ENCODE measurements at places on chromosomes 3 and 15.

DNA sequence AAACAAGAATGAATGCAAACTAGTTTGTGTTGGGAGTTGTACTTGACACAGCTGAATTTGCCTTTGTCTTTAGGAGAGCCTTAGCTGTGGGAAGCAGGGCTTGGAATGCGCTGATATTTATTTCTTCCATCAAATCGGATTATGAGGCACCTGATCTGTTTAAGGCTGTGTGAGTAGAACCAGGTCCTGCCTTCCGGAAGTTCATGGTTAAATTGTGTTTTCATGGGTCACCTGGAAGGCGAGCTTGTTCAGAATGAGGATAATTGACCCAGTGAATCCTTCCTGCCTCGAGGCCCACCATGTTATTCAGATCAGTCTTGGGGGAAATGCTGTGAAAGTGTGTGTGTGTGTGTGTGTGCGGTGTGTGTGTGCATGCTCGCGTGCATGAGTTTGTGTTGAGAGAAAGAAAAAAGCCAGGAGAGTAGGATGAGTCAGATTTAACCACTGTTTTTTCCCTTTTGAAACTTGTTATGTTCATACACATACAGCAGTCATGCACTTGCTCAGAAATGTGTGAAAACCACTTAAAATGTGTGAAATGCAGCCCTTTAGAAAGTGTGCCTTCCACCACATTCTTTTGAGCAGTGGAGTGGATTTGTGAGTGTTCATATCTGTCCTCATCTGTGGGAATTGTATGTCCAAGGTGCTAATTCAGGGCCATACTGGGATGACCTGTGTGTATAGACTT lies 36.7 kb downstream of the SMAD3 start:
- no peak for DNase-seq

DNA sequence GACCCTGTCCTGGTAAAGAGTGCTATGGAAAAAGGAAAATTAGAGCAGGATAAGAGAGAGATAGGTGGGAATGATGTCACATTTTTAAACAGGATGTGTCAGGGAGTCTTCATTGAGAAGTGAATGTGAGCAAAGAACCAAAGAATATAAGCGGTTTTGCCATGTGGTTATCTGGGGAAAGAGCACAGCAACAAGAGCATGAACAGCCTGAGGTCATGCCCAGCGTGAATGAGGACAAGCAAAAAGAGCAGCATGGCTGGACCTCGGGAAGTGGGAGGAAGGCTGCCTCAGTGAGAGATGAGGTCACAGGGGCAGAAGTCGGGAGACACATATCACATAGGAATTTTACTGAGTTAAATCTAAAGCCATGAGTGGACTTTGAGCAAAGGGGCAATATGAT lies 82.8 kb upstream of the HES1 start:
- no peak for DNase-seq

- no peak for DNase-seq
Observed at GRCh38 chr3:38116471-38117162, 20.3 kb downstream of the ACAA1 start.

DNA sequence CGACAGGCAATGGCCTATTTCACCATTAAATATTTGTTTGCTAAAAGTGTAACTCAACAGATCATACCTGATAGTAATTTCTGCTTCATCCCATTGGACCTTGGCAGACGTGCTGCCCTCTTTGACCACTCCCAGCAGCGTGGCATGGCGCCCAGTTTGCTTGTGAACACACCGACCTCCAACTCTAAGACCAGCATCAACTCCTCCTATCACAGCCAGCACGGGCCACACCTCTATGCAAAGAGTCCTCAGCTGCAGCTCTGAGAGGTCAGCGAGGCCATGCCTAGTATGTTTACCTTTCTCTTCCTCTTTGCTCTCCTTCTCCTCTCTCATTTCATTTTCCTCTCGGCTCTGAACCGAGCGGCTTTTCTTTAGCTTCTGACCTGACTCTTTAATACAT lies 80.6 kb downstream of the FBXL22 start:
- DNase-seq, result no peak

- DNase-seq, result no peak
Observed at GRCh38 chr3:120678331-120678947, 3.6 kb downstream of the HGD start.

GRCh38 chr3:37987751-37988179 lies 2.8 kb upstream of the VILL start:
- DNase-seq, result no peak

DNA sequence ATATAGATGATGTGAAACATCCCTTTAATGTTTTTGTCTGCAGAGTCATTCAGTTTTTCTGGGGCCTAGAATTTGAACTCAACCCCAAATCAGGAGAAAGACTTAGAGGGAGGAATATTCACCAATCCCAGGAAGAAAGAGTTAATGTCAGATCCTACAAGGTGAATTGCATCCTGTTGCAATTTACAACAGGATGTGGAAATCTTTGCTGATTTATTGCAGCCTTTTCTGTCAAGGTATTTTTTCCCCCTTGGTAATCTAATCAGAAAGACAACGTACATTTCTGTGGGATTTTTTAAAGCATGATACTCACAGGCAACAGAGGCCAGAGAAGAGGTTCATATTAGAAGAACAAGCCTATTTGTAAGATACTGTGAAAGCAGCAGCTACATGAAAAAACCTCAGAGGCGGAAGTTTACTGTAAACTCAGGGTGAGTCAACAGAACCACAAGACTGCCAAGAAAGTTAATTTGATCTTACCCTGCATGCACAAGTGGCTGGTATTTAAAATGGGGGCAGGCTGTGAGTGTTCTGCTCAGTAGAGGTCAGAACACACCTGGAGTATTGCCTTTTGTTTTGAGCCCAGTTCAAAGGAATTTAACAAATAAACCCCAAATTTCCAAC lies 531.9 kb downstream of the AGBL1 start:
- no peak for DNase-seq

DNA sequence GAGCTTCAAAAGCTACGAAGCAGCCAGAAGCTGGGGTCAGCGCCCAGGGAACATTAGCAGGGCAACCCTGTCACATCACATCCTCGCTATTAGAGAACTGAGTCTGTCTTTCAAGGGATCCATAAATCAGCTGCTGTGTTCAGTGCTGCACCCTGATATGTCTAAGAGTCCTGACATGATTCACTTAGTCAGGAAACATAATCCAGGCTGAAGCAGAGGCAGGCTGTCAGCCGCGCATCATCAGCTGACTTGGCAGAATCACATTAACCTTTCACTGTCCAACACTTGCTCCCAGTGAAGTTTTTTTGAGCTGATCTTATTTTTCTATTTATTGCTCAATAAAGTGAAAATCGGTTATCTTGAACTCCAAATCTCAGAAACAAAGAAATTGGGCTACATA lies 23.5 kb downstream of the MYH15 start:
- DNase-seq, result no peak

DNA sequence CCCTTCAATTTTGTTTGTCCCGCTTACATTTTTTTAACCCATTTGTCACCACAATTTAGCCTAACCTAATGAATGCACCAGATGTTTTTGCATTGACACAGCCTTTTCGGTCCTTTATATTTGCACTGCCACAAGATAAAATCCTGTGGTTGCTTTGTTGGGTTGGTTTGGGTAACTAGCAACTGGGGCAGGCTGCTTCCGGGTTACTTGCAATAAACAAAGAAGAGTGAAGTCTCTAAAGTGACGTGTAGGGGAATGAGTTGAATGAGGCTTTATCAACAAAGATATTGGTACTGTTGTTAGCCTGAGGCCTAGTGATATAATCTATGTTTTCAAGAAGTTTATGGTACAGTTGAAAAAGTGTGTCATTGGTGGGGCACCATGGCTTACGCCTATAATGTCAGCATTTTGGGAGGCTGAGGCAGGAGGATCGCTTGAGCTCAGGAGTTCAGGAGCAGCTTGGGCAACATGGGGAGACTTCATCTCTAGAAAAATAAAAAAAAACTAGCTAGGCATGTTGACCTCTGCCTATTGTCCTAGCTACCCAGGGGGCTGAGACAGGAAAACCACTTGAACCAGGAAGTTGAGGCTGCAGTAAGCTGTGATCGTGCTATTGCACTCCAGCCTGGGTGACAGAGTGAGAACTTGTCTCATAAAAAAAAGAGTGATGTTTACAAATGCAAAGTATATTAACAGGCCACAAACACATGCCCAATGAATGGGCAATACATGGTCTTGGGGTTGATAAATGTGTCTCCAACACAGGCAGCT lies 121.8 kb downstream of the OXSM start:
- DNase-seq, result no peak
